ENCODE measurements at places on chromosomes 5 and 9.

- no peak for DNase-seq
Observed at GRCh38 chr5:4630031-4630430, 510.1 kb upstream of the ADAMTS16 start.

- peak; percentile 72 for DNase-seq
Observed at GRCh38 chr5:60651872-60652620, 47.9 kb downstream of the DEPDC1B start.

DNA sequence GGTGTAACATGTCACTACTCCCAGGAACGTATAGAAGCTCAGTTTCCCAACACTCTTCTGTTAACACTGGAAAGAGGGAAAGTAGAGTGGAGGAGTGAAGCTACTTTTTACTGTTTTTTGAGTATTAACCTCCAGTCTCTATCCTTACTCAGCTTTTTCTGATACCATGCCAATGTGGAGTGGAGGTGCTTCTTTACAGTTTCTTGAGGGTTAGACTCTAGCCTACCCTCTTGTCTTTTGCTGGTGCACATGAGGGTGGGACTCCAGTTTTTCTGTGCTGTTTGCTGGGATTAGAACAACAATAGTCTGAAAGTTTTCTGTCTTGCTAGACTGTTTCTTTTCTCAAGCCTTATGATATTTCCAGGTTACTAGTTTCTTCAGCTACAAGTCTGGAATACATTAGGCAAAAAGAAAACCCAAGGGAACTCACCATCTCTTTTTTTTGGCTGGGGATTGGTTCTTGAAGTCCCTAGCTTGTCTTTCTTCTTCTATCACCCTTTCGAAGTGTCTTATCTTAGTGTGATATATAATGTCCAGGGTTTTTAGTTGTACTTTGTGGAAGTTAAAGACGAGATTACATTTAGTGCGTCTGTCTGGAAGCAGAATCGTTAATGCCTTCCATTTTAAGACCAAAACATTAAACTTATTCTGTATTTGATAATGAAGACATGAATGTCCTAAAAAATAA, 35.9 kb downstream of the PRR16 start:
- DNase-seq: no peak

- no peak for DNase-seq
Observed at GRCh38 chr5:139956342-139956741, 86.8 kb downstream of the NRG2 start.

- DNase-seq: peak; percentile 57
Observed at GRCh38 chr5:119397518-119398380, 41.9 kb downstream of the TNFAIP8 start.

GRCh38 chr5:99449786-99450185, 521.0 kb upstream of the CHD1 start:
- no peak for DNase-seq

DNA sequence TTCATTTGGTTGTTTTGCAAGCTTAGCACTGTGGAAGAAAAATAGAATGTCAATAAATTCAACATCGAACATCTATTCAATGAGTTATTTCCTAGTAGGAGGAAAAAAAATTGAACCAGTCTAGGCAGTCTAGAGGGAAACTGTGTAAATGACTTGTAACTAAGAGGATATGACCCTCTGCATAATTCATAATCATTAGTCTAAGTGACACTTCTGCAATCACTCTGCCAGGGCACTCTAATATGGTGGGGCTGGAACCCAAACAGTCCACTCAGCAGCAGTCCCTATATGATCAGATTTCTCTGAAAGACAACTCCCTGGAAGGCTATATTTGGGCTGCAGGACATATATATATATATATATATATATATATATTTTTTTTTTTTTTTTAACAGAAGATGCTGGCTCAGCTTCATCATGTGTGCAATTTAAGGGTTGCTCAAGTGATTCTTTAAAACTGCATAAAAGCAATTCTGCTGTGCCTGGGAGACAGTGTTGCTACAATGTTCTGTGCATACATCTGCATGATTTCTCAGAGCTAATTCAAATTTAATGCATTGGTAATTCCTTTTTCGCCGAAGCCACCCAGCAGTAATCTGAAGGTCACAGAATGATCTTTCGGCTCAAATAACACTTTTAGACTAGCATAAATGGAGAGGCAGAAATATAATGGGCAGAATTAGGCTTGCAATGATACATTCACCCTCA, 482.1 kb upstream of the ZNF608 start:
- no peak for DNase-seq

- peak; percentile 19 for DNase-seq
Observed at GRCh38 chr5:132180134-132180745, 47.4 kb downstream of the P4HA2 start.

DNA sequence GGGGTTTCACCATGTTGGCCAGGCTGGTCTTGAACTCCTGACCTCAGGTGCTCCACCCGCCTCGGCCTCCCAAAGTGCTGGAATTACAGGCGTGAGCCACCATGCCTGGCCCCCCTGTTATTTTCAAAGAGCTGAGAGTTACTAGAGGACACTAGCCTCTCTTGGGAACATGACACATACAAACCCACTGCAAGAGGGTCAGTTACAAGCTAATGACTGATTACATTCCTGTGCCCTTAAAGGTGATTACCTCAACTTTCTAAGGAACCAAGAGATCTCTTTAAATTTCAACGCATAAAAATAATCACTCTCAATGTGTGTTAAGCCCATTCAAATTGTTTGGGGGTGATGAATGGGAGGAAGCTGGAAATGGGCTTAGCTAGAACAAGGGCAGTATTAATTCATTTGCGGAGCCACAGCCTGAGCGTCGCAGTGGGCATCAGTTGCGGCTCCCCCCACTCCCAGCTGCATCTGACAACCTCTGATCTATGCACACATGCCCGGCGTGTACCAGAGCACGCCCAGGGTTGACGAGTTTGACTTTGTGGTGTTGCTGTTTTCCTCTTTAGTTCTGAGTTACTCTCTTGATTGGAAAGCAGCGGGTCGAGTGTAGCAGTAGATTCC, 146.9 kb downstream of the GOLPH3 start:
- no peak for DNase-seq

DNA sequence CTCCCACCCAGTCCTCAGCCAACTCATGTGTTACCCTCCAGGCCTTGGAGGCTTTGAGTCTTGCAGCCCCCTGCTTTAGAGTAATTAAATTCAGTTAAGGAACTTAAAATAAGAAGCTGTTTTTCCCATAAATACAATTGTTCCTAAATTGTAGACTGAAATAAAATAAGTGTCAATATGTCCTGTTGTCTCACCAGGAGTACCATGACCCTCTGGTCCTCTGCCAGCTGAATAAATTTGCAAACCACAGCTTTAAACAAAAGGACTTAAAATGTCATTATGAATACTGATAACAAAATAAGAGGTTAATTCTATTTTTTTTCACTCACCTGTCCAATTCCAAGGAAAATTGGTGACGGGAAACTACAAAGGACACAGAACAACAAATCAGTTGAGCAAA, 15.6 kb downstream of the SLC35D2 start:
- no peak for DNase-seq

DNA sequence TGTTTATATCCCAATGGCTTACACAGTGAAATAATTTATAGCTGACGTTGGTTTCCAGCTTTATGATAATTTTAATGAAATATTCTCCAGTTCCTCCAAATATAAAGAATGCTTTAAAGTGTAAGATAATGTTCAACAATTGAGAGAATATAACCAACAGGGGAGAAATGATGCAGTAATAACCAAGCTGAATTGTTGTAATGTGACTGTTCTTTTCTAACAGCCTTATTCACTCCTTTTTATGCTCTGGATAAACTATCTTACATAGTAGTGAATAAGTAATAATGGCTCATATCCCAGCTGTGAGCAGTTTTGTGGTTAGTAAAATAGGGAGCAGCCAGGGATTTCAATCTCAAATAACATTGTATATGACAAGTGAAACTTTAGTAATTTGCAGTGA, 2348.7 kb upstream of the ACO1 start:
- no peak for DNase-seq

GRCh38 chr5:7888901-7889300, 20.0 kb downstream of the MTRR start:
- no peak for DNase-seq

DNA sequence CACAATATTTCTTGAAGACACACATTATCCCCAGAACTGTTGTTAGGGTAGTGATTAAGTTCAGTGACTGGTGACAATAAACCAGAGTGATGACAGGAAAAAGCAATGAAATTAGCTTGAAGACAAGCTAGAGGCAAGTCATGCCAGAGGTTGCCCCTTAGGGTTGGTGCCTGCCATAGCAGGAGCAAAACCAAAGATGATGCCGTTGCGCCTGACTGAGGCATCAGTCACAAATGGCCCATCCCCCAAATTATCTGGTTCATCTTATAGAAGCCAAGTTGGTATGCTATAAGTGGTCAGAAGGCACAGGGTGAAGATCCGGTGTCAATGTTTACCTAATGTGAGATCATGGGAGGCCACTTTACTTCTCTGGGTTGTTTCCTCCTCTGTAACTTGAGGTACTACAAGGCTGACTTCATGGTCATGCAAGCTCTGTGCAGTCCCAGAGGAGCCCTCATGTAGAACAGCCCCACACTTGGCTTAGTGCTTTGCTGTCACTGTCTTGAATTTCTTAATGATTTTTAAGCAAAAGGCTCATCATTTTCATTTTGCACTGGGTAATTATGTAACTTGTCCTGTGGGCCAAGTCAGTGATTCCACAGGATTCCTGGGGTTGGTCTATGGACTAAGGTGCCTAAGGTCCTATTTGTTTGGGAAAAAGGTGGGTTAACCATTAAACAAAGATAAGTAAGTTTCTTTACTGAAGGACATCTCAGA, 211.3 kb downstream of the MAN2A1 start:
- DNase-seq: no peak

DNA sequence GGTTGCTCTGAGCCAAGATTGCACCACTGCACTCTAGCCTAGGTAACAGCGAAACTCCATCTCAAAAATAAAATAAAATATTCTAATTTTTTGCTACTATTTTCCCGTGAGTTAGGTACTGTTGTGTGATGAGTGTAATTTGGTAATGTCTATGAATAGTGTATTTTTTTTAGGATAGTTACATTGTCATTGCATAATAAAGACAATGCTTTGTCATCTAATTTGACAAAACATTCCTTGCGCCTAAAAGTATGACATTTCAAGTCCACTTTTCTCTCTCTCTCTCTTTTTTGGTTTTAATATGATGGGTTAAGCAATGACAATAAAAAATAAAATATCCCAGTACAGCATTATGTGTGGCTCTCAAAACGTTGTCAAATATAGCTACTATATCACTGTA, 29.3 kb downstream of the UBE2R2 start:
- no peak for DNase-seq

- no peak for DNase-seq
Observed at GRCh38 chr5:61534481-61535267, 202.6 kb downstream of the ZSWIM6 start.

DNA sequence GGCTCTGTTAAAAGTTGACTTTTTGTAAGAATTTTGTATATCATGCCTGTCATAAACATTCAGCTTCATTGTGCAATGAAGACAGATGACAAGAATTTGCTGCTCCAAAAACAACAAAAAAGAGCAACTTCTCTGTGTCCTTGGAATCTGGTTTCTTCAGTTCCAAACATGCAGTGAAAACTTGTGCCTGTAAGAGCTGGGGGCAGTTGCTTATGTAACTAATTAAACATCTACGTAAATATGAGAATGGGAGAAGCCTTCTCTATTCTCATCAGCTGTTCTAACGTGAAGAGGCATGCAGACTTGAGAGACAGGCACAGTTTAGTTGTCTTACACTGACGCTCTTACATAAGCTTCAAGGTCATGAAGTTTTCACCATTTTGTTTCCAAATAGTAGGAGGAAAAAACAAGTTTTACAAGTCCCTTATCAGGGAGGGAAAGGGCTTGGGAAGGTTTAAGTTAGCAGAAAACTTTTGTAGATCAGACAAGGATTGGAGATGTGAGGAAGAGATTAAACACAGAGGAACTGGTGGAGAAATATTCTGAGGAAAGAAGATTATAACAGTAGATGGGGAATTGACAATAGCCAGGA, 170.4 kb downstream of the RFK start:
- DNase-seq: no peak

DNA sequence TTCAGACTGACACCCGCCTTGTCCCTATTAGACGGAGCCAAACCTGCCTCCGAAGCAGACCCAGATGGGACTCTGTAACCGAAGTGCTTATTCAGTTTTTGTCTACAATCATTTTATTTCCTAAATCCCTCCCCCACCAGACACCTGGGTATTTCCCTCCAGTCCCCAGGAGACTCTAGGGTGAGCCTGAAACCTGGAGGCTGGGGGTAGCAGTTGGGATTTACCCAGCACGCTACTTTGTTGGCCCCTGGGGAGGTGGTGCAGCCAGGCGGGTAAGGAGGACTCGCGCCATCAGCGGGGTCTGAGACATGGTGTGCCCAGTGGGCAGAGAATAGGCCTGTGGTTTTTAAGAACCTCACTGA, 1.3 kb upstream of the LHX2 start:
- DNase-seq: no peak

GRCh38 chr9:72954431-72955125, 1.7 kb upstream of the ALDH1A1 start:
- peak; percentile 59 for DNase-seq

DNA sequence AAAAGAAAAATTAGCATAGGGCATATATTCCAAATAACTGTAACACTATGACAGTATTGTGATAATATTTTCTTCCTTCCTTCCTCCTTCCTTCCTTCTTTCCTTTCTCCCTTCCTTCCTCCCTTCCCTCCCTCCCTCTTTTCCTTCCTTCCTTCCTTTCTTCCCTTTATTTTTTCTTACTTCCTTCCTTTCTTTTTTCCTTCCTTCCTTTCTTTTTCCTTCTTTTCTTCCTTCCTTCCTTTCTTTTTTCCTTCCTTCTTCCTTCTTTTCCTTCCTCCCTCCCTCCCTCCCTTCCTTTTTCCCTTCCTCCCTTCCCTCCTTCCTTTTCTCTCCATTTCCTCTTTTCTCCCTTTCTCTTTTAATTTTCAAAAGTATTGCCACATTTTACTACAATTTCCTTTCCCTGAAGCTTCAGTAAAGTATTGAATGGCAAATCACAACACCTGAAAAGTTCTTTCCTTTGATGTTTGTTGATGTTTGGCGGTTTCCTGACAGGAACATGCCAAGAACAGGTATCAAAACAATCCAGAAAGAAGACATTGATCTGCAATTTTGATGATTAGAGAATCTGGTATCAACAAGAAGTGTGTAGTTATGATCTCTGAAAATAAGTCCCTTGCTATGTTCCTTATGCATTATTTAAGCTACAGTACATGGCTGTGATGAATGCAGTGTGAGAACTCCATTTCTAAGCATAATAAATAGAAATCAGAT, 253.1 kb upstream of the EDIL3 start:
- DNase-seq: no peak

- DNase-seq: no peak
Observed at GRCh38 chr5:126707080-126707479, 69.9 kb upstream of the LMNB1 start.

Measured in BJ (cell line).